Upper lobe of right lung (tissue), 1 donor: ENCODE measurements at places on chromosomes 2 and 18.

- DNase-seq = no peak
Measured at GRCh38 chr2:225379856-225380255, 19.7 kb upstream of the NYAP2 start.

DNA sequence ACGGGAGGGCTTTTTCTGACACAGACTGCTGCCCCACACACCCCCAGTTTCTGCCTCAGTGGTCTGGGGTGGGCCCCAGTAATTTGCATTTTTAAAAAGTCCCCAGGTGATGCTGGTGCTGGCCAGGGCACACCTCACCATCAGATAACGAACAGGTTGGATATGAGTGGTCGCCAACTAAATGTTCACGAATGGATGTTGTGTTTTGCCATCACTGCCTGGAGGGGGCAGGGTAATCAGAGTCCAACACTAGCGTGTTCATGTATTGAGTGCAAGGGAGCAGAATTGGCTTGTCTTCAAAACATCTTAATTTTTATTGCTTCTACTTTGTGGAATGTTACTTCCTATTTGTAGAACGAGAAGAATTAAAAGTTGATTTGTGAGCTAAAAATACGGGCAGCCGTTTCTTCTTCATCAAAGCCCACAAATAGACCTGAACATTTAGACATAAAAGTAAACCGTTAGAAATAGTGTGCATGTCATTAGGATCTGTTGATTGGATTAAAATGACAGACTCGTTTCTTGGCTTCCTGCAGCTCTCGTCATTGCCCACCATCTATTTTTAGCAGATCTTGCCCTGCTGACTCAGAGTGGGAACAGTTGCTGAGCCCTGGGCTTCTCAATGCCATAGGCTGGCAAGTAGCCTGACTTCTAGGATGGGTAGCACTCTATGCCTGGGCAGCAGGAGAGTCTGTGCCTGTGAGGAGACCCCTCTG is 45.2 kb downstream of the NCK2 start:
- DNase-seq = no peak

DNA sequence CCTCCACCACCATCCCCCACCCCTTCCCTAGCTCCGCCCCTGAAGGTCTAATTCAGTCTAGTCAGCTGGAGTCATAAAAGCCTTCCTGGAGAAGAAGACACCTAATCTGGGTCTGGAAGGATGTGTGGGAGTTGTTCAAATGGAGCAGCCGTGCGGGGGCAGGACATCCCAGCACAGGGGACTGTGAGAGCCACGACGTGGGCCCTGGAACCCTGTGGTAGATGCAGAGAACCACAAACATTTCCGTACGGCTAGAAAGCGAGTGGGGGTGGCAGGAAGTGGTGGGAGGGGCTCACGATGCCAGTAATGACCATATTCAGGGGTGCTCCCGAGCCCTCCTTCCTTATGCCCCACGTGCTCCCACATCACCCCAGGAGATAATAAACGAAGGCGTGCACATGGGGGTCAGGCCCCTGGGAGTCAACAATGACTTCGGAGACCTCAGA is 20.9 kb upstream of the COL6A3 start:
- no peak for DNase-seq

DNA sequence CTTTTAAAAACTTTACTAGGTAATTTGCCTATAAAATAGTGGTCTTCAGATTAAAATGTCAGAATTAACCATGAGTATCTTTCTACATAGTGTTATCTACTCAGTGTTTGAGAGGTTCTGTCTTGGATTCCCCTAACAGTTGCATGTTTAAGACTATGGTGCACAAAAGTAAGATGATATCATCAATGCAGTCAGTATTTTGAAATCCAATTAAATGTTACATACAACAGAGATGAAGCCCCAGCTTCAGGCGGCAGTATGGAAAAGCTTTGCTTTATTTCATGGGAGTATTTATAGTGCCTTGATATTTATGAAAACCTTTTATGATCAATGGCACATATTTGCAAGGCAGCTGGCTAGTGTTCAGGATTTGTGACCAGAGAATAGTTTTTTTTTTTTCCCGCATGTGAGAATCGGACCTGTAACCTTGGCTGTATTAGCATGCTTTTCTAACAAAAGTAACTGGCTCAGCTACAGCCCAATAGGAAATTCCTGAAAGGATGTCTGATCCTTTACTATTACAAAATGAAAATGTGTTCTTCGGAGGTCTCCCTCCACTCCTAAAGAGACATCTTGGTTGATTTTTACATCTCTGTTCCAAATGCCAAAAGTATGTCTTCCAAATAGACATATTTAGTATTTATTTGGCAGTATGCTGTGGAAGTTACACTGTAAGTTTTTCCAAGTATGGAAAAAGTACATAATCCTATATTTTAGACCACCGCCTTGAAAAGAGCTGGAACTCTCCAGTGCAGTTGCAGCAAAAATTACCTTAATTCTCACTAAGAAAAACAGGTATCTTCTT is 319.3 kb upstream of the UBE2E3 start:
- no peak for DNase-seq

DNA sequence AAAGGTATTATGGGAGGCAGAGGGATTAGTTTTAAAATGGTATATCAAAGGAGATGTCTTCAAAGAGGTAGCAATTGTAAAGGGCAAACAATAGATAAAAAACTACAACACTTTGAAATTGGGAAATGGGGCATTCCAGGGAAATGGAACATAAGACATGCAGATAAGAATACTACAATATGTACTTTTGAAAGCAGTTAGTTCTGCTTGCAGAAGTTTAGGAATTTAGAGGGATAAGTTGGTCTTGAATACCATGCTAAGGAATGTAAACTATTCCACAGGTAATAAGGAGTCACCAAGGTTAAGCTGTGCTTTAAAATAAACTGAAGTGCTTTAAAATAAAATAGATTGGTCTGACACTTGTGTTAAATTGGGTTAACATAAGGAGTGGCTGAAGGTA is 571.7 kb upstream of the ACVR2A start:
- DNase-seq = no peak

DNA sequence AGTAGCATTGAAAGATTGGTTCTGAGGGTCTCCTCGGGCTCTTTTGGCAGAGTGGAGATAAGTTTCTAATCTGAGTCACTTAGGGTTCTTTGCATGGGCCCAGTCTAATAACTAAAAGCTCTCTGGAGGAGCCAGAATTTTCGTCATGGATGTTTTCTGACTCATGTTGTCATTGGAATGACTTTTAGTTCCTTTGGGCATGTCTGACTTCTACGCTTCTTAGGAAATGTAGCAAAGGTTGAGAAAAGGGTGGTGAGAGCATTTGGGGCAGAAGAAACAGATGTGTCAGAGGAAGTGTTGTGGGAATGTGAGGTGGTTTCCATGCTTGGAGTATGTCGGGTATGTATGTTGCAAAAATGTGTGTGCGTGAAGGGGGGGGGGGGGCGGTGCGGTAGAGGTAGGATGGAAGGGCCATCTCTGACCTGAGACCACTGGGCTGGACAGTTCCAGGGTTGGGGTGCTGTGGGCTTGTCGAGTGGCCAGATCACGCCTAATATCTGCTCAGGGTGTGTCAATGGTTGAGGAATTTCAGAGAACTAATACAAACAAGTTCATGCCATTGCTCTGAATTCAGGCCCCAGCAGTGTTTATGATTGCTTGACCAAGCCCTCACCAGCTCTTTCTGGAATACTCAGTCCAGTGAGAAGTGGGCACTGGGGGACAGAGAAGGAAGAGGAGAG is 26.9 kb downstream of the KLHL29 start:
- no peak for DNase-seq

- DNase-seq = no peak
Measured at GRCh38 chr2:45781464-45781811, 130.0 kb downstream of the PRKCE start.

DNA sequence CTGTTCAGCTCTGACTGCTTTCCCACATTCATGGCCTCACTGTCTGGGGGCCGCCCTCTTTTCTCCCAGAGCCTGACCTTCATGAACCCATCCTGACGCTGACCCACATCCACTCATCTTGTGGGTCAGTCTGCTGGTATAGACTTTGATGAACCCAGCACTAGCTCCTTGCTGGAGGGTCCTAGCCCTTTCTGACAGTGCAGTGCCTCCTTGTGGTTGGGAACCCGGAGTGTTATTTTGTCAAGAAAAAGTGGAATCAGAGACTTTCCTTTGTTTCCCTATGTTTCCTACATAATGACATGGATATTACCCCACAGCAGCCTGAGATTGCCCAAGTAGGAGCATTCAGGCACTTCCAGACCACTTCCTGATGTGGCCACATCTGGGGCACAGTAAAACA is 19.3 kb upstream of the OSR1 start:
- DNase-seq = no peak

GRCh38 chr2:14451312-14451711 is 181.2 kb upstream of the LRATD1 start:
- no peak for DNase-seq

- DNase-seq = no peak
Measured at GRCh38 chr2:121790276-121790956, 35.0 kb downstream of the TSN start.

- no peak for DNase-seq
Measured at GRCh38 chr2:8860239-8860638, 22.8 kb upstream of the KIDINS220 start.

- no peak for DNase-seq
Measured at GRCh38 chr2:70084973-70085710, 2.1 kb upstream of the PCBP1 start.

DNA sequence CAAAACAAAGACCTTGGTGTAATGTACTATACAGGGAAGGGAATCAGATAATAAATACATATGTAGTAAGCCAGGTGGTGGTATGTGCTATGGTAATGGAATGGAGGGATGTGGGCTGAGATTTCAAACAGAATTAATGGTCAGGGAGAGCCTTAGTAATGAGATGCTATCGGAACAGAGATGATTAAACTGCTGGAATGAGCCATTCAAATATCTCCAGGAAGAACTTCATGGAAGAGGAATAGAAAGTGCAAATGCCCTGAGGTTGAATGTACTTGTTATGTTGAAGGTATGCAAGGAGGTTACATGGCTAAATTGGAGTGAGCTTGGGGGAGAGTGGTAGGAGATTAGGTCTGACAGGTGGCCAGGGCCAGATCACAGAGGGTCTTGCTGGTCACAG is 5.1 kb downstream of the SERPINB11 start:
- no peak for DNase-seq

- no peak for DNase-seq
Measured at GRCh38 chr2:20758997-20759396, 63.9 kb downstream of the LDAH start.

DNA sequence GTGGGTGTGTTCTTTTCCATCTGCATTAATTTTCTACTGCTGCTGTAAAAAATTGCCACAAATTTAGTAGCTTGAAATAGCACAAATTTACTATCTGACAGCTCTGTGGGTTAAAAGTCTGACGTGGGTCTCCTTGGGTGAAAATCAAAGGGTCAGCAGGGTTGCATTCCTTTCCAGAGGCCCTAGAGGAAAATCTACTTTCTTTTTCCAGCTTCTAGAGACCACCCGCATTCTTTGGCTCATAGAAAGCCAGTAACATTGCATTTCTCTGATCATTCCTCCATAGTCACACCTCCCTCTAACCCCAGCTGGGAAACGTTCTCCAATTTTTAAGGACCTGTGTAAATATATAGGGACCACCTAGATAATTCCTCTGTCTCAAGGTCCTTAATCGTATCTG is 128.8 kb downstream of the ATL2 start:
- DNase-seq = no peak

DNA sequence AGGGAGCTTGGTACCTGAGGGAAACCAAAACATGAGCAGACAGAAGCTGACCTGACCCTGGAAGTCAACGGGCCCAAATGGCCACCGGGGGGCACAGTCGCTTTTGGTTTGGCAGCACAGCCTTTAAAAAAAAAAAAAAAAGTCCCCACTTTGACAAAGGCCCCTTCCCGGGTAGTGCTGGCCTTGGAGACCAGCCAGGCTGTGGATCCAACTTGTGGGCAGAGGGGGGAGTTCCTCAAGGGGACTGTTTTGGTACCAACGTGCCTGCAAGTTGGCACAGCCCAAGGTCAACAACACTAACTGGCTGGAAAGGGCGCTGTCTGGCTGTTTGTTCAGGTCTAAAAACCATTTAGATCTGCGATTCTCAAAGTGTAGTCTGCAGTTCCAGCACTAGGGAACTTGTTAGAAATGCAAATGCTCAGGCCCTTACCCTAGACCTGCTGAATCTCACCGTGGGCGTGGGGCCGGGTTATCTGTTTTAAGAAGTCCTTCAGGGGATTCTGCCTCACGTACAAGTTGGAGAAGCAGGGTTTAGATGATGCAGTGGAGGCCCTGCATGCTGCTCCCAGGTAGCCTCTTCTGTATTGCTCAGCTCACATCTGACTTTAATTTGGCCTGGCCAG is 83.0 kb downstream of the LPIN1 start:
- peak; percentile 78 for DNase-seq

DNA sequence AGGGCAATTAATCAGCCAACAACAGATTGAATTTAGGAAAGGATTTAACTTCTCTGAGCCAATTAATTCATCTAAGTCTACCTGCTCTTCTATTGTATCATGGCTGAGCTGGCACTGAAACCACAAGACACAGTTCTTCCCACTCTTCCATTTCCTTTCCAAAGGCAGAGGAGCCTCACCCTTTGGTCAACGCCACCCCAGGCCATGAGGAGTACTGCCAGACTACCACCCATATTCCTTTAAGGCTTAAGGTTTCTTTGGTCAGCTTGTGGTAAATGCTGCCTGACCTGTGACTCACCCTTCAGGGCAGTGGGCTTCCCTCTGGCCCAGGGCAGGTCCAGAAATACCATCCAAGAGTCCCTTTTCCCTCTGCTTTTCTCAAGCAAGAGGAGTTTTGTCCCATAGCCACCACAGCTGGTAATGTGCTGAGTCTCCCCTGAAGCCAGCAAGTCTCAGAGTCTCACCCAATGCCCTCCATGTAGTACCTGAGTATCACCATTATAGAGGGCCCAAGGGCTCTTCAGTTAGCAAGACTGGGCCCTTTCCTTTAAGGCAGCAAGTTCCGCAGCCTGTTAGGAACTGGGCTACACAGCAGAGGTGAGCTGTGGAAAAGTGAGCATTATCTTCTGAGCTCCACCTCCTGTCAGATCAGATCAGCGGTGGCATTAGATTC is 900.5 kb upstream of the CRIM1 start:
- no peak for DNase-seq

- no peak for DNase-seq
Measured at GRCh38 chr2:7052404-7052803, 135.2 kb downstream of the RNF144A start.

DNA sequence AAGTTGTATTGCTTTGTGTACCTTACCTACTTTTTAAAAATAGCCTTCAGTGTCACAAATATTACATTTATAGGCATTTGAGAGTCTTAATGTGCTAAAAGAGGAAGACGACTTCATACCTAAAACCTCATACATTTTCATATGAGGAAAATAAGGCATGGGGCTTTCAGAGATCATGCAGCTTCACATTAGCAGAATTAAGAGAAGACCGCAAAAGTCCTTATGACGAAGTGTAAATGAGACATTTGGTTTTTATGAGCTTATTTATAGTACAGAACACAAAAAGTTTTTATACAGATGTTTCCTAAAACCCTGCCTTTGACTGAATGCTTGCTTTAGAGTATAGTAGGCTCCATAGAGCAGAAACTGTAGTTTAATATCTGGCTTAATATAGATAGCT is 10.1 kb upstream of the CCDC138 start:
- no peak for DNase-seq

DNA sequence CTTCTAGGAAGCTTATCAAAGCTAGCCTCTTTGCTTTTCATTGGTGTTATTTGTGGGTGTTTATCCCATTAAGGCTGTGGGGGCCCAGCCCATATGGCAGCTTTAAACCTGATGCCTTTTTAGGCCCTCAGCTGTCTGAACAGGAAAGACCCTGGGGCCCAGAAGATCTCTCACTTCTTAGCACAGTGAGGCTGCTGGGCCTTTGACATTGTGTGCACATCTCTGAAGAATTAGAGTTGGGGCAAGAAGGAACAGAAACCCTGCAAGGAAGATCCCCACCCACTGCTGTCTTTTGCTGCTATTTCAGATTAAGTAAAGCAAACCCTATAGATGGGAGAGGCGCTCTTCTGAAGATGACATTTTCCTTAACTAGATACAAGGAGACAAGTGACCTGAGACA is 250.0 kb downstream of the SMAD2 start:
- no peak for DNase-seq
